ENCODE measurements at places on chromosomes 1 and 21.

GRCh38 chr1:15287035-15287979, 40.3 kb downstream of the FHAD1 start:
- DNase-seq = no peak

- DNase-seq = no peak
These were observed 106.1 kb downstream of the SIM2 start for GRCh38 chr21:36804874-36805611.

GRCh38 chr1:109432336-109432735, 6.1 kb upstream of the PSMA5 start:
- DNase-seq = no peak

GRCh38 chr1:180173952-180174351, 19.3 kb downstream of the QSOX1 start:
- DNase-seq = no peak

Measured in activated gamma-delta T cell (primary cell).